Thoracic aorta endothelial cell (primary cell): ENCODE measurements at places on chromosomes 3 and 15. TPM values are rescaled to one million over a fixed set of nuclear protein-coding genes. Genes with fewer than 3 reads are reported as not detected.

Gene GORASP1
- total RNA-seq = 37.5 and 46.5 TPM in 2 replicates

Gene SLC12A1
- not detected in 2 replicates for total RNA-seq

Gene PAQR5
- 0.14 TPM in 1 of 2 replicates, not detected in the other for total RNA-seq

Gene RAB11A
- total RNA-seq = 317 and 433 TPM in 2 replicates

Gene TGM5
- total RNA-seq = not detected in 2 replicates

Gene BTLA
- not detected in 2 replicates for total RNA-seq

Gene GRAMD2A
- 0.72 TPM in 1 of 2 replicates, not detected in the other for total RNA-seq

Gene SIDT1
- 0.27 and 0.36 TPM in 2 replicates for total RNA-seq

Gene CGGBP1
- 101 and 112 TPM in 2 replicates for total RNA-seq

Gene ALPK3
- total RNA-seq = 20.1 and 31.9 TPM in 2 replicates

Gene CPN2
- not detected in 2 replicates for total RNA-seq

Gene GHRL
- total RNA-seq = not detected in 2 replicates

Gene ACVR2B
- total RNA-seq = 4.3 and 5.5 TPM in 2 replicates

Gene TM4SF18
- total RNA-seq = 156 and 234 TPM in 2 replicates

Gene ZNF710
- total RNA-seq = 14.8 and 21.5 TPM in 2 replicates

Gene SLC25A36
- 78.1 and 89.6 TPM in 2 replicates for total RNA-seq

Gene CEP70
- 13.3 and 14.4 TPM in 2 replicates for total RNA-seq

Gene HGD
- total RNA-seq = 0.13 and 0.14 TPM in 2 replicates

Gene RHOV
- not detected in 2 replicates for total RNA-seq
